ENCODE measurements at places on chromosomes 16 and 17.
A peak's percentile ranks its signal among the peaks of the same experiment; 100 is the strongest.

DNA sequence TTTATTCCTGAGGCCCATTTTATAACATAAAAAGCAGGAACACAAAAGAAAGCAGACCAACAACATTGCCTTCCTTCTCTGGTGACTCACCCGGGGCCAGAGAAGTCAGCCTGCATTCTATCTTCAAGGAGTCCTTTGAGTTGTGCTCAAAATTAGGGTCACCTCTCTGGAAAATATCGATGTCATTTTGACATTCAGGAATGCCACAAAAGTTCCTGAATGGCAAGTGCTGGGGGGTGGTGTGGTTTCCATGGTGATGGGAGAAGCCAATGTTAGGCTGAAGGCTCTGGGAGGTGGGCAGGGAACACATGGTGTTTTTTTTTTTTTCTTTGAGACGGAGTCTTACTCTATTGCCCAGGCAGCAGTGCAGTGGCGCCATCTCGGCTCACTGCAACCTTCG is 159.6 kb downstream of the HAPSTR1 start:
- no peak for DNase-seq

GRCh38 chr16:84751947-84752346 is 52.1 kb downstream of the USP10 start:
- peak; percentile 90 for DNase-seq

DNA sequence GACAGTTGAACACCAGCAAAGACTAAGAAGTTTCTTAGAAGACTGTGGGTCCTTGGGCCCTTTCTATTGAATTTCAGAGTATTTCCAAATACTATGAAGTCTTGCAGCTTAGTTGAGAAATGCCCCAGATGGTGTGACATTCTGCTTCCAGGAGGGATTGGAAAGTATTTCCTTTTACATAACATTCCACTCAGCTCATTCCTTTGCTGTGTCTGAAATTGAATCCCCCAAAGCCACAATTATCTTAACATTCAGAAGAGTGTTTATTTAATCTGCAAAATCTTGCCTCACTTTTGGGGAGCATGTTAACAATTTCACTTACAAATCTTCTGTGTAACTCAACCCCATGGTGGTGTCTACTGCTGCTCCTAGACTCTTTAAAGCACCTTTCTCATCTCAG is 307.7 kb downstream of the WWOX start:
- no peak for DNase-seq

DNA sequence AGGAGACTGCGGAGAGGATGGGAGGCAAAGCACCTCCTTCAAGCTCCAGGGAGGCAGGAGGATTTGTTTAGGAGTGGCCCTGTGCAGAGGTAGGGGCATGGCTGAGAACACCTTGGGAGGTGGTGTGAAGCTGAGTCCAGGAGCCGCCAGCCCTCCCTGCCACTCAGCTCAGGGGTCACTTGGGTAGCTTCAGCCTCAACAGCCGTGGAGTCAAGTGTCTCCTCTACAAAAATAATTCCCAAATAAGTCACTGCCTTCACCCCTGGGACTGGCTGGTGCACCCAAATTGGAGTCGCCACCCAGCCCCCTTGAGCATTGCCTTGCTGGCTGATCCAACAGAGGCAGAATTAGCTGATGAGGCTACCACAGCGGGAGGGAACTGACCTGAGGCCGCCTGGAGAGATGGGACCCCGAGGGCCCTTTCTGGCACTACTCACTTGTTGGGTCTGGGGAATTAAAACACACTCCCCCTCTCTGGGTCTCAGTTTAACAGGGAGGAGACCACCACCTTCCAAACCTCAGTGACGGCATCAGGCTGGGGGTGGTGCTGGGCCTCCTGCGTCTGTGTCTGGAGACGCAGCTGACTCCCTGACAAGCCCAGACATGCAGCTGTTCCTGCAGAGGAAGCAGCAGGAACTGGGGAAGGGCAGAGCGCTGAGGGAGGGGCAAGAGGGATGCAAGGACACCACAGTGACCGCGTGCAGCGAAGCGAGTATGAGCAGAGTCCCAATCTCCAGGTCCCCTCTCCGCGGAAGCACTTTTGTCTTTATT is 87.9 kb upstream of the TOB1 start:
- no peak for DNase-seq

GRCh38 chr17:8739097-8739496 is 5.5 kb downstream of the CCDC42 start:
- no peak for DNase-seq
